ENCODE measurements at places on chromosomes 1 and 21.

DNA sequence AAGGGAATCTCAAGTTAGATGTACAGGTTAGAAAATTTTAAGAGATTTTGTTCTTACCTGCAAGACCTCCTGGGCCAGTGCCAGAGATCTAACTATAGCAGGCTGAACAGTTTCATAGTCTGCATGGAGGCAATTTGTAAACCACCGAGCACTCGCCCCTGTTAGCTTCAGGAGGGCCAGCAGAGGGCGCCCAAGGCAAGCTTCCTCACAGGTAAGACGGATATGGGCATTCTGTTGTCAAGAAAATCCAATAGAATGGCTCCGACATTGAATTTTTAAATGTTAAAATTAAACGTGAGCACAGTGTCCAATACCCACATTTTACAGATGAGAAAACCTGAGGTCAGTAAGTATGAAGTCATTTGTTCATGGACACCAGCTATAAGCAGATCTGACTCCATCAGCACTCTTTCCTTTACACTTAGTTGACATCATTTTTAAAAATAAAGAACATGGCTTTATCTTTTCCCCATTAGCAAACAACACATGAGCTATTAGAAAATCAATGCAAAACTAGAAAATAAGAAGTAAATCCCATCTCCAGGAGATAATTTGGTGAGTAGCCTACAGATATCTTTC, 2.2 kb downstream of the REG4 start:
- DNase-seq, result peak; percentile 70

GRCh38 chr1:163213626-163214025, 10.9 kb upstream of the RGS5 start:
- no peak for DNase-seq

GRCh38 chr1:159854116-159854692, 8.3 kb downstream of the VSIG8 start:
- peak; percentile 66 for DNase-seq

DNA sequence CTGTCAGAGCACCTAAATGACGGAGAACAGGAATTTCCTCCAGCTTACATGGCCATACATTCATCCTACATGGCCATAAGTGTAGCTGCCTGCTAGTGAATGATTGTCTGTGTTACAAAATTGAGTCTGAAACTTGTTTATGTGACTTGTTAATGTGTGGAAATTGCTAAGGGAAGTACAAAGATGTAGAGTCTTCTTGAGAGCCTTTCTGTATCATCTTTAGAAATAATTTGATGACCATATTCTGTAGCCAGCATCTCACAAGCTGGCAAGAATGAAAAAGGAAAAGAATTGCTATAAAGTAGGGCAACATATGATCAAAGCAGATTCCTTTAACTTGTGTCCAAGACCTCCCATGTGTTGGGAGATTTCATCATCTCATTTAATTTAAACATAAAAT, 339.2 kb upstream of the LRRC7 start:
- no peak for DNase-seq

DNA sequence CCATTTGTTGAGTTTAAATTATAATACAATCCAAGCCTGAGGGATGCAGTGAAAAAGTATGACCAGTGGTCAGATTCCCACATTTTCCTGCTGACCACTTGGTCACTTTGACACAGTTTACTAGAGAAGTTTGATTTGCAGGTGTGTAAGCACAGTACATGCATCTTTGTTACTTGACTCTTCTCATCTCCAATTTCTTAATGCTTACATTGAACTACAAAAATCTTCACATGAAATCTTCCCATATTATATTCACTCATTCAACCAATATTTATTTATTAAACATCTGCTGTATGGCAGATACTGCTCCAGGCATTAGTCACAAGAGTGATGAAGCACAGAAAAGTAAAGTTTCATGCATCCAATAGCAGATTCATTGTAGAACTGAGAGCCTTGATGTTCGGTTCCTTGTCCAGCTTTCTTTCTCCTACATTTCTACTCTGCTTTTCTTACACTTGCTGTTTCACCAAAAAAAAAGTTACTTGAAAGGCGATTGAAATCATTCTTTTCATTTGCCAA, 211.7 kb downstream of the NFIA start:
- DNase-seq, result no peak

GRCh38 chr1:160839746-160840145, 22.9 kb downstream of the CD244 start:
- DNase-seq, result no peak

DNA sequence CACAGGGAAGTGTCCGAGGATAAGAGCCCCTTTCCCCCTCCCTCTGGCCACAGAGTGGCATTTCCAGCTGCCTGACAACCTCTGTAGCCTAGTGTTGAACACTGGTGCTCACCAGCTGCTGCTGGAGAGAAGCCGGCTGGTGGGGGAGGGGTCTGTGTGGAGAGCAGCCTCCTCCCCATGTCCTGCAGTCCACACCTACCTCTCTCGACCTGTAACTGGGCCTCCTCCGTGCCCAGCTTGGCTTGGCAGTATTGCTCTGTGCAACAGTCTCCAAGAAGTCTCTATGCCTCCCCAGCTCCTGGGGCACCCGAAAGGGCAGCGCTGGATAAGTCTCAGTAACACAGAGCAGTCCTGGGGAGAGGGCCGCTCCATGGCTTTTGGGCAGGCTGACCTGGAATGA, 17.0 kb downstream of the PAPPA2 start:
- DNase-seq, result no peak

- peak; percentile 80 for DNase-seq
Measured at GRCh38 chr1:202058001-202058908, 47.9 kb downstream of the ELF3 start.

GRCh38 chr1:204108312-204109141, 35.6 kb downstream of the SOX13 start:
- DNase-seq, result no peak

- DNase-seq, result no peak
Measured at GRCh38 chr1:202858331-202858730, 30.6 kb downstream of the RABIF start.

- no peak for DNase-seq
Measured at GRCh38 chr1:36605942-36606640, 123.4 kb upstream of the CSF3R start.

DNA sequence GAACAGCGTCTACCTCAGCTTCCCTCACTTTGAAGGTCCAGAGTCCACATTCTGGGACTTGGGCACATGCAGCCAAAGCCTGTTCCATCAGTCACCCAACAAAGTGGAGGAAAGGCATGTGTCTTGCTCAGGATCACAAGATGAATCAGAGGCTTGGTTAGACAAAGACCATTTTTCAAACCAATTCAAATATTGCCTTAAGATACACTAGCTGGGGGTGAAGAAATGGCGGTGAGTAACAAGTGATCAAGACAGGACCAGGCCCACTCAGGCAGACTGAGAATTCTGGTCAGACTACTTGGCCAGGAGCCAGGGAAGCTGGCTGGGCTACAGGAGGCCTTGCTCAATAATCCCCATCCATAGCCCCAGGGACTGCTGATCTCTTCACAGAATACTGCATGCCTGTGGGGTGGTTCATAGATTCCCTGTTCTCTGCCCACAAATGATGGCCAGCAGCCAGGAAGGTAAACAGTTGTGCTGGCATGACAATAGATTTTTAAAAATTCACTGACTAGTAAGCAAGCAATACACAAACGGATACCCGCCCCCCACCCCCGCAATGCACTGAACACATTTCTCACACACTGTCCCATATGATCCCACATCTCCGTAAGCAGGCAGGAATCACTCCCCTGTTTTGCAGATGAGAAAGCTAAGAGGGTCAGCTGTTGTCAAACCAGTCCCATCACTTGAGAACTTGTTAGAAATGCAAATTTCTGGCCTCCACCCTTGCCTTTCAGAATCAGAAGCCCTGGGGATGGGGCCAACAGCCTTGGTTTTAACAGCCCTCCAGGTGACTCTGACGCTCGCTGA, 27.2 kb downstream of the ERI3 start:
- peak; percentile 100 for DNase-seq

DNA sequence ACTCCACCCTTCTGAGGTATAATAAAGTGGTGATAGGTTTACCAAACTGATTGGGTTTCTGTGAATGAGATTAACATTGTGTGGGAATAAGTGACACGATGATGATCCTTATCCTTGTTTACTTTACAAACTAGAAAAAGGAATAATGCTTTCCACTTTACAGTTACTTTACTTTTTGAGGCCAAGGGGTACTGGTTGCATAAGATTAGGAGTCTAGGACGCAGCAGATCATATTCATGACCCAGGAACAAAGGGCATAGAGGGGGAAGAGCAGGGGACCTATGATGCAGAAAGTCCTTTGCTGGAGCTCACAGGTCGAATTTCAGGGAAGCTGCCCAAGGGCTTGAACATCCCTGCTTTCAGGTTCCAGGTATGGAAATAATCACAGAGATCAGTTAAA, 20.4 kb downstream of the FGGY start:
- no peak for DNase-seq

GRCh38 chr1:31769720-31770390, 5.7 kb upstream of the ADGRB2 start:
- peak; percentile 31 for DNase-seq

- no peak for DNase-seq
Measured at GRCh38 chr21:41827951-41828883, 50.9 kb downstream of the PRDM15 start.

GRCh38 chr1:69998847-69999246, 206.5 kb downstream of the LRRC40 start:
- DNase-seq, result no peak

DNA sequence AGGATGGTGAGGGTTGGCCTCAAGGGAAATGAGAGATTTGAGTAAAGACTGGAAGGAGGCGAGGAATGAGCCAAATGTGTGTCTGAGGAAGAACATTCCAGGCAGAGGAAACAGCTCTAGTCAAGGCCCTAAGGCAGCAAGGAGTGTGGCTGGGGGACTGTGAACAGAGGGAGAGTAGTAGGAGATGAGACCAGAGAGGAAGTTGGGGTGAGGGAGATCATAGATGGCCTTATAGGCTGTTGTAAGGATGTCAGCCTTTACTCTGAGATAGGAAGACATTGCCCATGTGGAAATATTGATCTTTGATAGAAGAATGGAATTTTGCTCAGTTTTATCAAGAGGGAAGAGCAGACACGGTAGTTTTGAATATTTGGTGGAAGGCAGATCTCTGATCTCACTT, 55.2 kb upstream of the ARTN start:
- DNase-seq, result no peak

DNA sequence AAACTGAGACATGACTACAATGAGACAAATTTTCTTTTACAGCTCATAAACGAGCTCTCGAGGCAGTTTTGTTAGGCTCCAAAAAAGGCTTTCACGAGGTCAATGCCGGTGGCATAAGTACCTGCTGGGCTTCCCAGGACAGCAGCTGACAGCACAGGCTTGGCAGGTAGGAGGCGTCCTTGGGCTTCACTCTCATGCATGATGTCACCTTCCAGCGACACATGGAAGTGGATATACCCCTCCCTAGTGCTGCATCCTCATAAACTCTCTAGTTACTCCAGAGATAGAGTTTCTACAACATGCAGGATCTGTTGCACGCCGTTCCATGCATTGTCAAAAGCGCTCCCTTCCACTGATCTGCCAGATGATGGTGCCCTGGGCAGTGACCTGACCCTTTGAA, 112.5 kb upstream of the PAXBP1 start:
- no peak for DNase-seq

- DNase-seq, result peak; percentile 60
Measured at GRCh38 chr1:30966690-30967369, 58.3 kb upstream of the SDC3 start.

GRCh38 chr1:159798893-159799292, 3.3 kb upstream of the FCRL6 start:
- DNase-seq, result peak; percentile 82

- DNase-seq, result no peak
Measured at GRCh38 chr1:1764876-1765470, 13.3 kb downstream of the NADK start.

- no peak for DNase-seq
Measured at GRCh38 chr1:228120351-228120750, 11.3 kb upstream of the MRPL55 start.

DNA sequence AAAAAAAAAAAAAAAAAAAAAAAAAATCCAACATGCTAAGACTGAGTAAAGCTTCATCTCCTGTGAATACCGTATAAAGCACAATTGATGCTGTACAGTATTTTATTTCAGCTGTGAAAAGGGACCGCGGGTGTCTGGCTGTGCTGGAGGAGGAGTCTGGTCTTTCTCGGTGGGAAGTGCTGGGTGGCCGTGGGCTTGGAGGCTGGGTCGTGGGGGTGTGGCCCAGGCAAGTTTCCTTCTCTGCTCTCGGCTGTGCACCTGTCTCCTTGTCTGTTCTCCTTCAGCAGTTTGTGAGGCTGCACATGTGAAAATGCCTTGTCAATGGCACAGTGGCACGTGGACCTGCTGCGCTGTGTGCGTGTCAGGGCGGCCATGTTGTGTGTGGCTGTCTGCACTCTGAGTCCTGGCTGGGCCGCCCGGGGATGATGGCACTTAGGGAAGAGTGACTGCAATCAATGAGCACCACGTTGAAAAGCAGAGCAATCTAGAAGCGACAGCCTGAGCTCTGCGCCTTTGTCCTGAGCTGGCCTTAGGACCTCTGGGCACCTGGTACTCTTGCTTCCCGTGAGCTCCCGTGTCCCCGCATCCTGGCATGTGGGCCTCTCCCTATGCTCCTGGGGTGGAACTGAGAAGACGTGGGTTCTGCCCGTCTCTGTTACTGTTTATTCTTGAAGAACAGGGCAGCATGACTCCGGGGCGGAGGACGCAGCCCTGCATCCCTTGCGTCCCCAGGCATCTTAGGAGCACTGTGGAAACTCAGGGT, 14.5 kb downstream of the AGPAT3 start:
- no peak for DNase-seq

GRCh38 chr1:51600529-51600928, 16.4 kb upstream of the OSBPL9 start:
- no peak for DNase-seq

DNA sequence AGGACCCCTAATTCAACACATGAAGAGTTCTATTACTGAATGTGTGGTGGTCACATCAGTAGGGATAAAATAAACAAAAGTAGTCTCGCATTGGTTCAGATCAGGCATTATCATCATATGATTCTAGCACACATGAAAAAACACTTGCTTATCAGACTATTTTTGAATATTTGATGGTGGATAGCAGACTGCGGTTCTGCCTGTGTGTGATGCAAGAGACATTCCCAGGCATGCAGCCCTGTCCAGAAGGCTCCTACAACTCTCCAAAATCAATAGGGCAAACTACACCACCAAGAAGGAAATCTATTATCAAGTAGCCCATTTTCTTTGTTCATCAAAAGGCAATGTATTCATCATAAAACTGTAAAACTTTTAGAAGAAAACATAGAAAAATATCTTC, 304.7 kb downstream of the DUSP10 start:
- DNase-seq, result no peak

GRCh38 chr1:214420833-214421232, 130.6 kb downstream of the PTPN14 start:
- no peak for DNase-seq

- DNase-seq, result no peak
Measured at GRCh38 chr1:53165408-53165961, 23.0 kb upstream of the SLC1A7 start.

DNA sequence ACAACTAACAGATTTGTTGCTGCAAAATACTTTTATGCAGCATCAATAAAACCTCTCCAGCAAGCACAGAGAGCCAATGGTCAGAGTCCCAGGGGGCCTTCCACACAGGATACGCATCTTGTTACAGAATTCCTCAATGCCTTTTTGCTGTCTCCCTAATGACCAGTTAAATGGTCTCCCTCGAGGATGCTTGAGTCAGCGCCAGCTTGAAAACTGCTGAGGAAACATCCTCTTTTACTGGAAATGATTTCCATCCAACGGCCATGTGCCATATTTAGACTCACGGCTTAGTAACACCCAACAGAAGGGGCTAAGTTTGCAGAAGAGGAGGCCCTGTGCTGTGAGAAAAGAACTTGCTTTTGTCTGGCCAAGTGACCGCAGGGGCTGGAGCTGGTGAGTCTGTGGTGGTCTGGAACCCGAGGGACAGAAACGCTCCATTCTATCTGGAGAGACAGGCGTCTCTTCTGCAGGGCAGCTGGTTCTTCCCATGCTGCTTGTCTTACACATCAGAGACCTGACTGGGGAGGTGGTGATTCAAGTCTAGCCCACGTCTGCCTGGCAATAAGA, 496.4 kb downstream of the SETD4 start:
- DNase-seq, result no peak
